Neural crest cell (in vitro differentiated cells): ENCODE measurements at places on chromosomes 3 and 15.

GRCh38 chr15:40055576-40056293 lies 16.8 kb upstream of the SRP14 start:
- H3K27me3 ChIP-seq = peaks cover 2% of the 10 kb centered on the region
- H3K4me1 ChIP-seq = peaks cover 23% of the 10 kb centered on the region
- no peaks in the 10 kb centered on the region for H3K36me3 ChIP-seq
- no peak overlapping the region for H3K27ac ChIP-seq

DNA sequence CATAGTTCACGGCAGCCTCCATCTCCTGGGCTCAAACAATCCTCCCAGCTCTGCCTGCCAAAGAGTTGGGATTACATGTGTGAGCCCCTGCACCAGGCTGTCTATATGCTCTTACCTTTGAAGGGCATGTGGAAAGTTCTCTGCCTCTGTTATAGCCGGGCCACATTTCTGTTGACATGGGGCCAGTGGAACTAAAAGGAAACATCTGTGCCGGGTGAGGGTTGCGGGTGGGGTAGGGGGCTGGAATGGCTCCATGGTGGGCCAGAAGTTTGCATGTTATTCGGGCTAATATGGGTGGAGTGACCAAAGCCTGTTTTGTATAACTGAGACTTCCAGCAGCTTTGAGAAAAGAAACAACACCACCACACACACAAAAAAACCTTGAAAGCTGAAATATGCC lies 8.3 kb upstream of the CLEC3B start:
- H3K4me3 ChIP-seq = no peak overlapping the region
- no peaks in the 10 kb centered on the region for H3K4me1 ChIP-seq
- H3K27me3 ChIP-seq = no peaks in the 10 kb centered on the region

DNA sequence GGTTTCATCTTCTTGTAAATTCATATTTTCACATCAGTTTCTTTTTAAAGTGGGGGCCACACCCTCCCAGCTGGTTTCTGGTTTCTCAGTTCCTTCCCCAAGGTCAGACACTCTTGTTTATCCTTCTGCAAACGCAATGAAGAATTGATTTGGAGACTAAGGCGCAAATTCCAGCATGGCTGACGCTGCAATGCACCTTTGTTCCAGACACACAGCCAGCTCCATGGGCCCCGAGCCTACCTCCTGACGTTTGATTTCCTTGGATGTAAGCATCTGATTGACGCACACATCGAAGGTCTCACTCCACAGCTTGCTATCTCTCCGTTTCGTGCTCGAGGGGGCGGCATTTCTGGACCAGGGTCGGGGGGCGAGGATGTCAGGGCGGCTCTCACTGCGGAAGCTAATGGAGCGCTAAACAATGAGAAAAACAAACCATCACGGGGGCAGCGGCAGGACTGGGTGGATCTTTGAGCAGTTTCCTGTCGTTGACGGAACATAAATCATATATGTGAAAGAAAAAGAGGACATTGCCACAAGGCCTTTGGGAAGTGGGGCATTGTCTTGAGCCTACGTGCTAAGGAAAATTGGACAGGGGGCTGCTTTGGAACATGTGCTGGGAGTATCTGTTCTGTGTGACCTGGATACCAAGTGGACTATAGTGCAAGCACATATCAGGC lies 46.9 kb downstream of the ARHGEF3 start:
- H3K4me1 ChIP-seq = peaks cover 20% of the 10 kb centered on the region
- DNase-seq = no peak
- no peaks in the 10 kb centered on the region for H3K27me3 ChIP-seq
- H3K36me3 ChIP-seq = peaks cover 13% of the 10 kb centered on the region
- no peak overlapping the region for H3K4me3 ChIP-seq

DNA sequence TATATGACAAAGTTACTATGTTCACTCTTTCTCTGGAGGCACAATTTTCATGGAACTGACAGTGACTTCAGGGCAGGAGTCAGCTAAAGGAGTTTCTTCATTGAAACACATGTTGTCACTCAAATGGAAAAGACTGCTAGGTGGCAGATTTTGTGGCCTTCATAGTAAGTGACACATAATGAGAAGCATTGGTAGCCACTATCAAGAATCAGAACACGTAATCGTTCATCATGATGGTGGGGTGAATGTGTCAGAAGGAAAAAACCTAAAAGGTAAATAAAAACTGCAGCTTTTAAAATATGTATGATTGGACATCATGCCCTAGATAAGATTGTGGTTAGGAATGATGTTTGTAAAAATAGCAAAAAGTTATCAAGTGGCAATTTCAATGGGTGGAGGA lies 1491.0 kb downstream of the SI start:
- DNase-seq = no peak
- peaks cover 2% of the 10 kb centered on the region for H3K36me3 ChIP-seq
- no peaks in the 10 kb centered on the region for H3K4me1 ChIP-seq
- H3K27me3 ChIP-seq = no peaks in the 10 kb centered on the region
- no peak overlapping the region for H3K27ac ChIP-seq
- no peak overlapping the region for H3K4me3 ChIP-seq

DNA sequence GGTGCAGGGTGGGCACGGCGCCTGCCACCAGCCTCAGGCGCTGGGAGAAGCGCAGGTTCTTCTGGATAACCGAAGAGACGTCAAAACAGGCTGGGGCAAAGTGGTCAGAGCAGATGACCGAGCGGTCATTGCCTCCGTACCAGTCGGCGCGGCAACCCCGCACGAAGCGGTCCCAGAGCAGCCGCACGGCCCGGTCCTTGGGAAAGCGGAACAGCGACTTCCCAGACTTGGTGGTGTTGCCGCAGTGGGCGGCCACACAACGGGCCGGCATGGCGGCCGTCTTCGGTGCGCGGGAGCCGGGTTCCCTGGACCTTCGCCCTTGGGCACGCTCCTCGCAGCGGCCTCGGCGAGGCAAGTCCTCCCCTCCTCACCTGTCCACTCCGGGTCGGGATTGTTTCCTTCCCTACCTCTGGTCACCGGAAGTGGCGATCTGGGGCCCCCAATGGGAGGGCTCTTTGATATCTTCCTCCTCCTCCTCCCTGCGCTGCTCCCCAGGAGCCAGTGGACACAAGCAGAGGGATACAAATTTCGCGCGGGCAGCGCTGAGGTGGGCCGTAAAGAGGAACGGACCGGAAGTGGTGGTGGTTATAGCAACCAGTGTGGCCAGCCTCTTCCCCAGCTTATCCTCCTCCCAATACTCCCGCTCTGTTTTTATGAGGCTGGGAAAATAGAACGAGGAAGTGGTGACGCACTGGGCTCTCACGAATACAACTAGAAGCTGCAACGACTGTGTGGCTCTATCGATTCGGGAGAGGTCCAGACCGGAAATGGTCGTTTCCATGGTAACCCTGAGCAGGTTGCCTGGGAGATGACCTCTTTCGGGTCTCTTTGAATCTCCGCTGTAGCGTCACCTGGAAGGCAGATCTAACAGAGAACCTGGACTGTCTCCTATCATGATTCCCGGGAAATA lies at the start of the genes LRRC49 and THAP10:
Gene LRRC49, plus strand, starts transcription at position 825 of the 910 bp plus-strand sequence. Its CDS starts 69 bp downstream, at position 894.
Gene THAP10, minus strand, starts transcription at position 432 of the 910 bp plus-strand sequence. Its CDS starts 161 bp downstream, at position 271.
- peak within 1 kb of the TSS; percentile 97 for H3K4me3 ChIP-seq
- no peaks in the 10 kb centered on the region for H3K27me3 ChIP-seq
- H3K36me3 ChIP-seq = peaks cover 2% of the 10 kb centered on the region
- peaks cover 31% of the 10 kb centered on the region for H3K4me1 ChIP-seq
- H3K27ac ChIP-seq = peak within 1 kb of the TSS; percentile 99
- peak; percentile 75 for DNase-seq

GRCh38 chr3:195246581-195246995 lies 24.4 kb downstream of the XXYLT1 start:
- no peaks in the 10 kb centered on the region for H3K27me3 ChIP-seq
- H3K27ac ChIP-seq = peak overlapping the region; percentile 88
- peaks cover 17% of the 10 kb centered on the region for H3K4me1 ChIP-seq
- no peak overlapping the region for H3K4me3 ChIP-seq
- DNase-seq = no peak

- H3K4me1 ChIP-seq = no peaks in the 10 kb centered on the region
- H3K4me3 ChIP-seq = no peak overlapping the region
- no peak overlapping the region for H3K27ac ChIP-seq
These were observed 233.6 kb upstream of the TGFBR2 start for GRCh38 chr3:30372837-30373236.
